ENCODE measurements at places on chromosomes 13 and 19. TPM values are rescaled to one million over a fixed set of nuclear protein-coding genes. Genes with fewer than 3 reads are reported as not detected.

- no peak overlapping the region for H3K4me3 ChIP-seq
- H3K27me3 ChIP-seq, result no peaks in the 10 kb centered on the region
- no peak for DNase-seq
- H3K36me3 ChIP-seq, result no peaks in the 10 kb centered on the region
- H3K4me1 ChIP-seq, result peaks cover 7% of the 10 kb centered on the region
Observed at GRCh38 chr13:114152285-114152645, 19.8 kb upstream of the RASA3 start.

GRCh38 chr13:48502601-48503319 lies 30.1 kb downstream of the RCBTB2 start:
- no peaks in the 10 kb centered on the region for H3K36me3 ChIP-seq
- no peak overlapping the region for H3K27ac ChIP-seq
- DNase-seq, result peak; percentile 76
- peaks cover 27% of the 10 kb centered on the region for H3K4me1 ChIP-seq

DNA sequence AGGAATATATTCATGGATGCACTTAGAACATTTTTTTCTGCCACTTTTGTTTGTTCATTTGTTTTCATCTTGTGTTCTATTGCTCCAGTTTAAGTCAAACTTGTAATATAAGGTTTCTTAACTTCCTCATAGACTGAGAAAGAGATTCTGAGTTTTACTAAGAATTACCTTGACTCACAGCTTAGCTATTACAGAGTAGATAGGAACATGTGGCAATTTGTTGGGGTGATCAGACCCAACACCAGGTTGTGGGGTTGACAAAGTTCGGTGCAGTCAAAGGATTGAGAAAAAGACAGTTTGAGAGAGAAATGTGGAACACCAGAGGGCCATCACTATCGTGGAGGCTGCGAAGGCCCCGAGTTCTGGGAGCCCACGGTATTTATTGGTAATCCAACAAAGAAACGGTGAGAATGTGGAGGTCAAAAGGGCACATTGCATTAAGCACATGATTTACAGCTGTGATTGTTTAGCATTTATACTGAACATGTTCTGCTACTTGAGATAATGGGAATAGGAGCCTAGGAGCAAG lies 2526.0 kb downstream of the PCDH9 start:
- no peak for DNase-seq
- no peaks in the 10 kb centered on the region for H3K36me3 ChIP-seq
- no peak overlapping the region for H3K27ac ChIP-seq
- H3K4me1 ChIP-seq, result no peaks in the 10 kb centered on the region
- H3K4me3 ChIP-seq, result no peak overlapping the region

DNA sequence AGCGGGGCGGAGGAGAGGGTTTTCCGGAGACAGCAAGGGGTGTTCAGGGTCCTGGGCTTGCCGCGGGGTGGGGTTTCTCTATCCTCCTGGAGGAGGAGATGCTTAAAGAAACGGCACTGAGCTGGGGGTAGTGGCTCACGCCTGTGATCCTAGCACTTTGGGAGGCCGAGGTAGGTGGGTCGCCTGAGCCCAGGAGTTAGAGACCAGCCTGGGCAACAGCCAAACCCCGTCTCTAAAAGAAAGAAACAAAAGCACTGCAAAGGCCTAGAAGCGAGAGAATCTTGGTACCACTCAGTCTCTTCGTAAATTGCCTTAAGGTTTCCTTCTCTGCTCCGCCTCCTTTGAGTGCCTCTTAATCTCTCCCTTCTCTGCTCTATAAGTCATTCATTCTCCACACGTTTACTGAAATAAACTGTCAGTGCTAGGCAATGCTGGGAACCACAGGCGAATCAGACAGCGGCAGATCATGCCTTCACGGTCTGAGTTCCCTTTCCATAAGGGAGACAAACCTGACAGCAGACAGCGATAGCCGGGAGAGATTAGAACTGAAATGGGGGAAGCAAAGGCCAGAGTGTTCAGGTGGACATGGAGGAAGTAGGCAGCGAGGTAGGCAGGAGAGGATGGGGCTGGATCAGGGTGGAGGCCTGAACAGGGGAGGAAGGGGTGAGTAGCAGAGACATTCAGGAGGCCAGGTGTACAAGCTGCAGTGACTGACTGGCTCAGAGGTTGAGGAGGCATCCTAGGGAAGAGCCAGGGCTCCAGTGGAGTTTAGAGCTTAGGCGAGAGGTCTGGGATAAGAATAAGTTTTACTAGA lies 580 bp downstream of the EIF3K start:
- H3K27ac ChIP-seq, result peak overlapping the region; percentile 79
- peak overlapping the region; percentile 94 for H3K4me3 ChIP-seq
- H3K4me1 ChIP-seq, result peaks cover 15% of the 10 kb centered on the region
- peaks cover 15% of the 10 kb centered on the region for H3K36me3 ChIP-seq
- DNase-seq, result no peak

- H3K27ac ChIP-seq, result no peak overlapping the region
- H3K36me3 ChIP-seq, result no peaks in the 10 kb centered on the region
- H3K4me1 ChIP-seq, result peaks cover 45% of the 10 kb centered on the region
- no peak overlapping the region for H3K4me3 ChIP-seq
Observed at GRCh38 chr13:27125357-27126282, 46.0 kb downstream of the USP12 start.

DNA sequence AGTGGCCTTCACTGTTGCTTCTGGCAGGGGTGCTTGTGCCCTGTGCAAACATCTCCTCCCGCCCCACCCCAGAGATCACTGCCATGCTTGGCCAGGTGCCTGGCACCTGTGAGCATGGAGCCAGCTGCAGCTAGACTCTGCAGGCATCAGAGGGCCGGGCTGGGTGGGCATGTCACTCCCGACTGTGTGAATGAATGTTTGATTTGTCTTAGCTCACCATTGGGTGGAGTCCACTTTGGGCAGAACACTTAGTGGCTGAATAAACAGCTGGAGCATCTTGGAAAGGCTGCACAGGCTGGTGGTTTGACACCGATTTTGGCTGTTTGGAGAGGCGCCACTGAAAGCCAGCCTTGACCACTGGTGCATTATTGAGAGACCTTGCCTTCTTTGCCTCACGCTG lies 267.3 kb downstream of the DLEU7 start:
- H3K4me3 ChIP-seq, result no peak overlapping the region
- DNase-seq, result peak; percentile 51
- no peaks in the 10 kb centered on the region for H3K4me1 ChIP-seq
- no peaks in the 10 kb centered on the region for H3K36me3 ChIP-seq
- no peaks in the 10 kb centered on the region for H3K27me3 ChIP-seq

GRCh38 chr19:46383846-46384245 lies 29.5 kb downstream of the CCDC8 start:
- H3K4me1 ChIP-seq, result no peaks in the 10 kb centered on the region
- no peak overlapping the region for H3K4me3 ChIP-seq
- peaks cover 74% of the 10 kb centered on the region for H3K36me3 ChIP-seq

The PSG3 gene
- not detected for total RNA-seq

- no peaks in the 10 kb centered on the region for H3K27me3 ChIP-seq
- H3K4me1 ChIP-seq, result peaks cover 31% of the 10 kb centered on the region
- H3K36me3 ChIP-seq, result peaks cover 30% of the 10 kb centered on the region
- H3K4me3 ChIP-seq, result no peak overlapping the region
- DNase-seq, result no peak
Observed at GRCh38 chr19:16202320-16203255, 4.9 kb downstream of the AP1M1 start.

- H3K36me3 ChIP-seq, result no peaks in the 10 kb centered on the region
- H3K4me3 ChIP-seq, result peak overlapping the region; percentile 58
- peak; percentile 58 for DNase-seq
- peak overlapping the region; percentile 93 for H3K27ac ChIP-seq
- no peaks in the 10 kb centered on the region for H3K27me3 ChIP-seq
- H3K4me1 ChIP-seq, result peaks cover 37% of the 10 kb centered on the region
Observed at GRCh38 chr13:50910485-50910805, 854 bp downstream of the RNASEH2B start.

The PBX4 gene
- total RNA-seq, result 7.0 TPM

Data from upper lobe of left lung (tissue), 6 donors.